ENCODE measurements at places on chromosomes 2 and 18. TPM values are rescaled to one million over a fixed set of nuclear protein-coding genes. Genes with fewer than 3 reads are reported as not detected.

DNA sequence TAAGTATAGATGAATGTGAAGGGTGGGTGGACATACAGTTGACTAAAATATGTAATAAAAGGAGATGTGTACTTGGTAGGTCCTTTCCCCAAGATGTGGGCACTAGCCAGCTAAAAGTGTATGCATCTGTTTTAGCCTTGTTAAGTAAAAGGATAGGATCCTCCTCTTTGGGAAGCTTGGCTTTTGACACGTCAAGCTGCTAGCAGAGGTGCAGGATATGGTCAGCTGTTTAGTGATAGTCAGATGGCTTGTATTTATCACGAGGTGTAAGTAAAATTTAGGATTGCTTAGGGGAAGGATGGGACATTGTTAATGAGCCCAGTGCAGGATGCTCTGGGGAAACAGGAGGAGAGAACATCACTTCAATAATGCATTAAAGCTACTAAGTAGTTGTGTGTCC lies 1.5 kb downstream of the MFSD6 start:
- DNase-seq, result no peak

- DNase-seq, result no peak
Measured at GRCh38 chr2:47096451-47096850, 58.7 kb downstream of the STPG4 start.

- no peak for DNase-seq
Measured at GRCh38 chr2:46535360-46535759, 56.0 kb downstream of the TMEM247 start.

DNA sequence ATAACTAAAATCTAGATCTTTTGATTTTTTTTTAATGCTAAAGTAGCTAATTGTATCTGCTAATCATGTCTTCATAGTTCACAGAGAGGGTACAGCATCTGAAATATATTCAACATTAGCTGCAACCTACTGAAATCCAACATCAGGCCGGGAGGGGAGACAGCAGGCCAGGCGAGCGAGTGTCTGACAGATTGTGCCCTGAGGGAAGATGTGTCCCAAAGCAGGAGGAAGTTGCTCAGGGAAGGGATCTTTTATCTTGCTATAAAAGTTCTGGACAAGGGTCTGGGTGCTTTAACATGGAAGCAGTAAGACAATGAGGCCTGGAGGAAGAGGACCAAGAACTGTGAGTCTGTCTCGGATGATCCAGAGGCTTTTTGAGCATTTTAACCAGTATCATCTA lies 274.1 kb downstream of the AFF3 start:
- no peak for DNase-seq

DNA sequence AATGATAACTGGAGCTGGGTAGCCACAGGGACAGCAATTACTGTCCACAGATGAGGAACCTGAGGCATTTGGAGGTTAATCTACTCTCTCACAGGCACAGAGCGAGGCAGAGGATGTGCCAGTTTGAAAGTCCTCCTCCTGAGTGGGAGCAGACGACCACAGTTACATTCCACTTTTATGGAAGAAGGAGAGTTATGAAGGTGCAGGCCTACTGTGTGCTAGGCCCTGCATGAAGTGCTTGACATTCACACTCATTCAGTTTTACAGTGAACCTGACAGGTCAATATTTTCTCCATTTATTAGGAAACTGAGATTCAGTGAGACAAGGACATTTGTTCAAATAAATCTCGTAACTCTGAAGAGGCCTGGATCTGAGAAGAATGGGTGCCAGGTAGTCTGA lies 142.0 kb downstream of the TDRD15 start:
- DNase-seq, result no peak

GAL3ST2 gene
- polyA plus RNA-seq, result not detected

IRS1 gene
- 17.1 TPM for polyA plus RNA-seq

DNA sequence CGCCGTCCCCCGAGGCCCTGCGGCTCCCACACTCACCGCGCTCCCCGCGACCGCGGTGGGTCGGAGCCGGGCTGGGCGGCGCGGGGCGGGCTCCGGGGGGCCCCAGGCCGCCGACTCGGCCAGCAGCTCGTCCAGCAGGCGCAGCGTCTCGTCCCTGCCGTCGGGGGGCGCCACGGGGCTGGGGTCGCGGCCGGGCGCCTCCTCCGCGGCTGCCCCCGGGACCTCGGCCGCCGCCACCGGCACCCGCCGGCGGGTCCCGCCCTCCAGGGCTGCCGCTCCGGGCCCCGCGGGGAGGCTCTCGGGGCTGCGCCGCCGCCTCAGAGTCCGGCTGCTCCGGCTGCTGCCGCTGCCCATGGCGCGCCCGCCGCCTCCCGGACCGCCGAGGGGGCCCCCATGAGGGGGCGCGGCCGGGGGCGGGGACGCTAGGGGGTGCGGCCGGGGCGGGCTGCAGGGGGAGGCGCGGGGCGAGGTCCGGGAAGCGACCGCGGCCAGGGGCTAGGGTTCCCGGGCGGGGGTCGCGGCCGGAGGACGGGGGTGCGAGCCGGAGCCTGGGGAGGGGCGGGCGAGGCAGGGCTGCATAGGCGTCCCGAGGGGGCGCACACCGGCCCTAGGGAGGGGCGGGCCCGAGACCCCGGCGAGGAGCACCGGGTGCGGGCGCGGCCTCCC lies at the start of gene CYS1:
Gene CYS1 (minus strand): TSS at position 542 of the 666 bp plus-strand sequence. CDS start 188 bp downstream, at position 354.
- DNase-seq, result no peak

- no peak for DNase-seq
Measured at GRCh38 chr2:231197706-231198290, 633 bp upstream of the ARMC9 start.

NAB1 gene
- 7.9 TPM for polyA plus RNA-seq

CRYGC gene
- polyA plus RNA-seq, result not detected

- no peak for DNase-seq
Measured at GRCh38 chr2:241091734-241092445, 10.2 kb downstream of the MTERF4 start.

NFATC1 gene
- 20.8 TPM for polyA plus RNA-seq

GRCh38 chr2:218819093-218819492 lies 12.5 kb downstream of the PRKAG3 start:
- no peak for DNase-seq

KLHL41 gene
- 2,979 TPM for polyA plus RNA-seq

DNA sequence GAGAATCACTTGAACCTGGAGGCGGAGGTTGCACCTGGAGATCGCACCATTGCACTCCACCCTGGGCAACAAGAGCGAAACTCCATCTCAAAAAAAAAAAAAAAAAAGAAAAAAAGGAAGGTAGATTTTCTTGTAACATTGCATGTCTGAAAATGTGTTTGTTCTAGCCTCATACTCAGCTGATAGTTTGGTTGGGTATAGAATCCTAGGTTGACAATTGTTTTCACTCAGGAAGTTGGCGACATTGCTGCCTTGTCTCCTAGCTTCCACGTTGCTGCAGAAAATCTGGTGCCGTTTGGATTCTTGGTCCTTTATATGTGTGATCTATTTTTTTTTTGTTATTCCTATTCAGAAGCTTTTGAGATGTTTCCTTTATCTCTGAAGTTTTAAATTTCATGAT lies 4.7 kb downstream of the ING5 start:
- DNase-seq, result no peak

- no peak for DNase-seq
Measured at GRCh38 chr2:173891315-173892037, 73.7 kb downstream of the SP3 start.

ZNF385B gene
- polyA plus RNA-seq, result 24.9 TPM

TRPM8 gene
- not detected for polyA plus RNA-seq

RAB27B gene
- polyA plus RNA-seq, result 0.04 TPM

GRCh38 chr18:25685088-25685487 lies 333.1 kb upstream of the ZNF521 start:
- no peak for DNase-seq

DIPK1C gene
- 0.20 TPM for polyA plus RNA-seq

LIMS4 gene
- 1.7 TPM for polyA plus RNA-seq

DNA sequence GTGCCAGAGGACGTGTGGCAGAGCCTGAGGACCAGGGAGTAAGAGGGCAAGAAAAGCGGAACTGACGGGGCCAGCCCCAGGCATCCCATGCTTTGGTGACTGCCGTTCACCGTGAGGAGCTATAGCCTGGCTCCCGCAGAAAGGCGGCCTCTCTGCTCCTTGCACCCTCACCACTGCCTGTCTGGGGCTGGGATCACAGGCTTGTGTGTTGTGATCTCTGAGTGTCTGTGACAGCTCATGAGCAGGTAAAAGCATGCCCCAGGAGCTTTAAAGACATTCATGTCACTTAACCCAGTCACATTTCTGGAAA lies 266.8 kb upstream of the RAB6C start:
- DNase-seq, result no peak

- no peak for DNase-seq
Measured at GRCh38 chr2:68740400-68740914, 5.8 kb downstream of the ARHGAP25 start.

- no peak for DNase-seq
Measured at GRCh38 chr2:174614261-174614660, 16.7 kb upstream of the WIPF1 start.

- peak; percentile 75 for DNase-seq
Measured at GRCh38 chr18:25350489-25351251, 1.3 kb downstream of the ZNF521 start.

DNA sequence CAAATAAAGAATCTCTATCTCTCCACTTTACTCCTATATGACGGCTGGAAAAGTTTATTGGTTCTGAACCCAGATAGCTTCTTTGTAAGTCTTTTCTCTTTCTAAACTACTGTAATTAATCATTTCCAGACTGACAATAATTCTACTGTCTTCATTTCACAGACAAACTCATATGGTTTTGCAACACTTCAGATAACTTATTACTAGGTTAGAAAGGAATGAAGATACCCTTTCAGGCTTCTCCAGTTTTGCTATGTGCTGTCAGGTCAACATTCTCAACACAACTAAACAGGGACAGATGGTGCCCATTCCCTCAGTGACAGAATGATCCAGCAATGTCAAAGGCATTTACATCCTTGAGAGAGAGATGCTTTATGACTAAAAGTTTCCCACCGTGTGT lies 198.5 kb upstream of the ITGA4 start:
- no peak for DNase-seq

LBX2 gene
- polyA plus RNA-seq, result 0.26 TPM

C2orf66 gene
- polyA plus RNA-seq, result not detected

GCG gene
- 0.18 TPM for polyA plus RNA-seq

TBR1 gene
- 0.01 TPM for polyA plus RNA-seq

DNA sequence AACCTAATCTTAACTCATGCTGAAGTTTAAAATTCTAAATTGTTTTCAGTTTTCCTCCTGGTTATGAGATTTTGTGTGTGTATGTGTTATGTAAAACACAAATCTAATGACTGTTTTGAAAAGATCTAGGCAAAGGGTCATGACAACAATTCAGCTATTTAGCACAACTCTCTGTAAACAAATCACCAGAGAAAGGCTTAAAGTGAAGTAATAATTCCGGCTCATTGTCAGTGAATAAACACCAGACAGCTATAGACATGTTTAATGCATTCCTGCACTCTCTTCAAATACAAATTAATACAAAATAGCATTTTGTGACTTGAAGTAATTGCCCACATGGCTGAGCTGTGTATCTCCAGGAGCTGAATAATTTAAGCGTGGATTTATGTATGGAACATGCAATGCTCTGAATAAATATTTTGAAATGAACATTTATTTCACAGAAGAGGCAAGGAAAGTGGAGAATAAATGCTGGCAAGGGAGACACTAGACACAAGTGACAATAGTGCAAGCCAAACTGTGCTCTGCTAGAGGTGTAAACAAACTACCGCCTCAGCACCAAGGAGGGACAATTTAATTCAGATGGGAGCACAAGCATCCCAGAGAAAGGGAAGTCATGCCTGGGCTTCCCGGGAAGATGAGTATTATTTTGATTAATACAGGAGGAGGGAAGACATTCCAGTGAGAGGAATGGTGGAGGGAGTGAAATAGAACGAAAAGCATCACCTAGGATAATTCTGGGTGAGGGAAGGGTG lies 133.6 kb upstream of the XPO1 start:
- DNase-seq, result no peak

GRCh38 chr2:217421834-217422233 lies 562.0 kb upstream of the TNP1 start:
- DNase-seq, result no peak

DNA sequence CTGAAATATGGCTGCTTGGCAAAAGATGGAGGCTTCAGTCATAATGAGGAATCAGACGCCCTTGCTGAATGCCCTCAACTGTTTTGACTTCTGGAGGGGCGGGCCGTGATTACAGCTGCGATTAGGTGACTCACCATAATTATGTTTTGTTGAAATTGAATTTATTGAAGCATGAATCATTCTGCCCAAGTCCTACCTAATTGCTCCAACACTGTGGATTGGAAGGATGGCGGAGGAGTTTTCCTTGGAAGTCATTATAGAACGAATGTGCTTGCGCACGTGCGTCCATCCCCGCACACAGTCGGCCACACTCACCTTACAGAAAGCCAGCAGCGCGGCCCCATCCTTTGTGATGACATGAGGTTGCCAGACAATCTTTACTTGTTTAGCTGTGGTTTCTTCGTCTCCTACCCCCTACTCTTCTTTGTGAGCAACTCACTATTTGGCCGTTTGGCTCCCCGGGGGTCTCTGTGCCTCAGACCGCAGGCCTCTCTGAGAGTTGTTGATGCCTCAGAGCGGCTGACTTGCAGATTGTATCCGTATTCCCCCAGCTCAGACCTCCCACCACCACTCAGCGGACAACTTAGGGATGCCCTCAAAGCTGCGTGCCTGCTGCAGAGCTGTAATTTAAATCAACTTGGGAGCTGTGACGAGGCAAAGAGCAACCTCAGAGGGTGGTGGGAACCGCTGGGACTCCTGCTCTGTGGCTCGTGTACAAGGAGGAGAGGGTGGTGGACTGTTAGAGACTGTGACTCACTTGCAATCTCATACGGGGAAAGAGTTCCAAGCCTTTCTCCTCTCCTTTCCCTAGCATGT lies 513.4 kb downstream of the TNS1 start:
- DNase-seq, result no peak

- no peak for DNase-seq
Measured at GRCh38 chr2:215403441-215404347, 32.2 kb downstream of the FN1 start.

DNA sequence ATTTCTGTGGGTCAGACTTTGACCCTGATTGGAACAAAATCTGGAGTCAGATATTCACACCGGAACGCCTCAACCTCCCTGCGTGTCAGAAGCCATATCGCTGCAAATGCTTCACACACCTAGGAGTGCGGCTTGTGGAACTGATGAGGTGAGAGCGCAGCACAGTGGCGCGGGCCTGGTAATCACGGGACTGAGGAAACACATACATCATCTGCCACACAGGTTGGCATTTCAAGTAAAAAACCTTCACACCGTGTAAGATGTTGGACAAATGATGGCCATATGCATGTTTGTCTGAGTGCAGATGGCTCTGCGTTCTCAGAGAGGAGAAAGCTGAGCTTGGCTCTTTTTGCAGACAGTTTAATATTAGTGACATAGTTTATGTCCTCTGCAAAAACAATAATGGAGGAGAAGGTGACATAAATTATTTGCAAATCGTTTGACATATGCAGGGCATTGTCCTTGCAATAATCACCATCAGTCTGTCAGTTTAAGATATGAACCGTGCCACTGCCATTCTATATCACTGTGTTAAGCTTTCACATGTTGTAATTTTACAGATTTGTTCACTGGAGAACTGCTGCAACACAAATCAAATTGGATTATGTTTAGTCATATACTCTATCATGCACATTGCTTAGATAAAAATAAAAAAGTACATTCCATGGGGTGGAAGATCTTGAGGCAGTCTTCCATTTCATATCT lies 101.4 kb downstream of the MTX2 start:
- no peak for DNase-seq

GALNT3 gene
- polyA plus RNA-seq, result 0.19 TPM

EGR4 gene
- not detected for polyA plus RNA-seq
